ENCODE measurements at places on chromosomes 1 and 21. TPM values are rescaled to one million over a fixed set of nuclear protein-coding genes. Genes with fewer than 3 reads are reported as not detected.

GRCh38 chr21:33505833-33506232 lies 14.3 kb upstream of the DNAJC28 start:
- DNase-seq, result no peak

- no peak for DNase-seq
Measured at GRCh38 chr1:82264802-82265201, 464.1 kb downstream of the ADGRL2 start.

GRCh38 chr1:194118086-194118485 lies 931.7 kb upstream of the B3GALT2 start:
- DNase-seq, result no peak

DNA sequence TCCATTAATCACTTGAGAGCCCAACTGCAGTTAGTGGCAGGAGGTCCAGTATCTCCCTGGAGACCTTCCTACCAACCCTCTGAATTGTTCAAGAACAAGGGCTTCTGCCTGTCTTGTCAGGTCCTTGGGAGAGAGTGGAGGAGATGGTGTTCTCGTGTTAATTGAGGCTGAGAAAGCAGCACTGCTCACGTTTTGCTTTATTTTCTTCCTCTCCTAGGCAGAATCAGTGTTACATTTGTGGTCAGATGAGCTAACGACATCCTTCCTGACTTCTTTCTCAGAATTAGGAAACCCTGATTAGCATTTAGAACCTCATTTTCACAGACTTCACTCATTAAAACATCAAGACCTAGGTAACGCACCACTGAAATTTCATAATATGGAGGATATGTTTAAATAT lies 26.4 kb upstream of the LRIG2 start:
- no peak for DNase-seq

GRCh38 chr1:24946861-24947658 lies 17.0 kb upstream of the RUNX3 start:
- DNase-seq, result no peak

- no peak for DNase-seq
Measured at GRCh38 chr21:41066086-41066938, 101.6 kb upstream of the BACE2 start.

GRCh38 chr1:2318314-2319278 lies 72.8 kb downstream of the MORN1 start:
- no peak for DNase-seq

ZNF683 gene
- total RNA-seq, result 0.27 TPM

FNDC5 gene
- not detected for total RNA-seq

RNF223 gene
- total RNA-seq, result not detected

AQP10 gene
- total RNA-seq, result not detected

TIE1 gene
- 0.49 TPM for total RNA-seq
